ENCODE measurements at places on chromosomes 11 and 22.

DNA sequence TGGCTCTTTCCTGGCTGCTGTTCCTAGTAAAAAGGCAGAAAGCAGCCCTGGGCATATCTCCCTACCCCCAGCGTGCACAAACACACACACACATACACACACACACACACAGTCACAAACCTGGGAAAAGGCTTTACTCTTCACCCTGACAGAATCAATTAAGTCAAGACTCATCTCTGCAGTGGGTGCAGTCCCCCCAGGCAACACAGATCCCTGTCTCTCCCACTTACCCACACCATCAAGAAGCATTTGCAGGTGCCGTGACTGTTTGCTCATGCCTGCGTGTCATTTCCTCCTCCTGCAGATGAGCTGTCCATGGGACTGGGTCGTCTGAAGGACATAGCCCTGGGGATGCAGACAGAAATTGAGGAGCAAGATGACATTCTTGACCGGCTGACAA, 28.6 kb downstream of the SNAP29 start:
- no peak for DNase-seq

DNA sequence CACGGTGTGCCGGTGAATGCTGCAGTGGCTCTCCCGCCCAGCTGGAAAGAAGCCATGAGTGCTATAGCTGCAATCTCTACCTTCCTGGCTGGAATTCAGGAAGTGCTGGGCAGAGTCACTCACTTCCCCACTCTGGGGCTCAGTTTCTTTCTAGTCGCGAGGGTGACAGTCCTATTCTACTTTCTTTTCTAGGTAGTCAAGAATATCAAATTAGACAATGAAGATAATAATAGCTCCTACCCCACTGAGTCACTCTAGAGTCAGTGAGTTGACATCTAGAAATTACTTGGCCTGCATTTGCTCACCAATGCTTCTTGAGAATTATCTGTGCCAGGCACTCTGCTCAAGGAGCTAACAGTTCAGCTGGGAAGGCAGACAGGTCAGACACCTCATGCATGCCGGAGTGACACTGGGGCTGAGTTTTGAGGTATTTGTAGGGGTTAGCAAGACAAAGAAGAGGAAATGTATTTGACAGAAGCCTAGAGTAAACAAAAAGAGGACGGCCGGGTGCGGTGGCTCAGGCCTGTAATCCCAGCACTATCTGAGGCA, 3.2 kb downstream of the CENPM start:
- DNase-seq: no peak

- DNase-seq: no peak
Observed at GRCh38 chr22:19686946-19687345, 27.4 kb upstream of the SEPTIN5 start.

- DNase-seq: no peak
Observed at GRCh38 chr11:9069256-9069655, 22.1 kb downstream of the SCUBE2 start.

DNA sequence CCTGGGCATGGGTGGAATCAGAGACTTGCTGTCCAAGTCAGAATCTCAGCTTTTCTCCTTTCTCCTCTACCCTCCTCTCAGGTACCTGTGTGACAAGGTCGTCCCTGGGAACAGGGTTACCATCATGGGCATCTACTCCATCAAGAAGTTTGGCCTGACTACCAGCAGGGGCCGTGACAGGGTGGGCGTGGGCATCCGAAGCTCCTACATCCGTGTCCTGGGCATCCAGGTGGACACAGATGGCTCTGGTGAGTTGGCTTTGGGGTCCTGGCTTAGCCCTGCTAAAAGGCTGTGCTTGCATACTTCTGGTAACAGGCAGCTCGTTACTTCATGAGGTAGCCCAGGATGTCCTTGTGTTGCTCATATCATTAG, 10.7 kb downstream of the MCM5 start:
- no peak for DNase-seq

GRCh38 chr11:120715239-120715638, 203.7 kb downstream of the GRIK4 start:
- no peak for DNase-seq

DNA sequence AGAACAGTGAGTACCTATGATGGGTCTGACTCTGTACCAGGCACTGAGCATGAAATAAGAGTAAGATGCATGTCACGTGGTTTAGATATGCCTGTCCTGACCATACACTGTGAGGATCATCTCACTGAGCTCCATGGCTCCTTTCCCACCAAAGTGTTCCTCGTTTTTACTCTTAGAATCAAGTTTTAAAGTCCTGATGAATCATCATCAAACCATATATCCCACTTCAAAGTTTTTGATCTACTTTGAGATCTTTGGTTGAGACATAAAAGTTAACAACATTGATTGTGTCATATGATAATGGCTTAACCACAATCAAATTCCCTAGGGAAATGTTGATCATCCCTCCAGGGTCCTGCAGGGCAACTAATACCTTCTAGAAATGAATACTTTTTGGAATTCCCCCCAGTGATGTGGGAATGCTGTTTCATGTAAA, 12.8 kb downstream of the ETS1 start:
- no peak for DNase-seq

DNA sequence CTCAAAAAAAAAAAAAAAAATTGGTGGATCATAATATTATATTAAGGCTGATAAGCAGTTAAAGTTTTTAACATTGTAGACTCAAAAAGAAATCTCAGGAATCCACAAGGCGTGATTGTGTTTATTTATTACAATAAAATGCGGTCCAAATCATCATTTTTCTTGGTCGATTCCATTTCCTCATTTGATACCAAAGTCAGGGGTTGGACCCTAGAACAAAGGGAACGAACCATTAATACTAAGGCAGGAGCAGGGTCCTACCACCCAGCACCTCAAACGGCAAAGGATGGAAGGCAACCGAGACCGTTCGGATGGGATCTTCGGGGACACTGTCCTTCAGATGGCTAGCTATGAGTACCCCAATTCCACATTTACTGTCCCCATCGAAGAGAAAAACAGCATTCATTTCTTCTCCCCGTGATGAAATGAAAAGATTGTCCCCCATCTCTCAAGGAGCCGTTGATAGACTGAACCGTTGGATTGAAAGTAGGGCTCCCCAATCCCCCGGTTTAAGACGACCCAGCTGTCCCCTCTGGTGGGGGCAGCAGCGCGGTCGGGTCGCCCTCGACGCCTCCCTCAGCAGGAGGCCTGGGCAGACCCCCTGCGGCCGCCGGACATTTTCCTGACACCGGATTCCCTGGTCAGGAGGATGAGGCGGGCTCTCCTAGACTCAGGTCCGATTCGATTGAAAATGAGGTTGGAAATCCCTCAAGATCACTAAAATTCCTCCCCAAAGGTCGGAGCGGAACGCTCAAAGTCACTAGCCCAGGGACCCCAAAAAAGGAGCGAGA, 607 bp downstream of the DMC1 start:
- no peak for DNase-seq

DNA sequence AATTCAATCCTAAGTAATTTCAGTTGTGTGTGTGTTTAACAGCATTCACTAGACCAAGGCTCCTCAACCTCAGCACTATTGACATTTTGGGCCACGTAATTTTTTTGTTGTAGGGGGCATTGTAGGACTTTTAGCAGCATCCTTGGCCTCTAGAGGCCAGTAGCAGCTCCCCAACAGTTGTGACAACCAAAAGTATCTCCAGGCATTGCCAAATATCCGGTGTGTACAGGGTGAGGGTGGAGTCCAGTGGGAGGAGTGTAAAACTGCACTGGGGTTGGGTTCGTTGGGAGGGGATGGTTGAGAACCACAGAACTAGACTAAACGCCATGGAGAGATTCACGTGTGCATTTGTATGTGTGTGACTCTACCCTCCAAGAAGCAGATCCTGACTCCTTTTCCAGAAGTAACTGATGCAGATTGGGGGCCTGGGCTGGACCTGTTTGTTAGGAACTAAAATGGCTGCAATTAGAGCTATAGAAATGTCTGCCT, 5.9 kb upstream of the PHF21A start:
- peak; percentile 81 for DNase-seq

- DNase-seq: no peak
Observed at GRCh38 chr11:27703481-27703880, 3.2 kb upstream of the BDNF start.

DNA sequence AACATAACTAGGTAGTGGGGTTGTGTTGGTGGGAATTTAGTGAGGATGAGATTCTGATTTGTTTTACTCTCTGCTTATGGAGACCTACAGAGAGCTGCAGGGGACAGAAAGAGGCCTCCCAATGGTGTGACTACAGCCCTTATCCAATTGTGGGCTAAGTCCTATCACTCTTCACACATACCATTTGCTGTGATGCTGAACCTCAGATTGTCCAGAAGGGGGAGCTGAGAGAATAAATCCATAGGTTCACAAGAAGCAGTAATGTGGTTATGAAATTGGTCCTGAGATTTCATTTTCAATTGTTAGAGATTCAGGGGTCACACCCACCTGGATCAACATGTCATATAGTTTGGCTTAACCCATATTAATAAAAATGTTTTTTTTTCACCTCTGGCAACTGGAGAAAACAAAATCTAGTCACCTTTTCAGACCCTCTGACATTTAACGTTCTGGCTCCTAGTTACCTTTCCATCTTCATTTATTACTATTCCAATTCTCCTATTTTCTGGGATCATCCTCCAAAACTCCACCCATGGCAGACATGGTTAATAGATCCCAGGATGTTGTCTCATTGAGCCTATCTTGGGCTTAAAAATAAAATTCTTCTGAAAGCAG, 53.3 kb upstream of the PTPN5 start:
- no peak for DNase-seq

DNA sequence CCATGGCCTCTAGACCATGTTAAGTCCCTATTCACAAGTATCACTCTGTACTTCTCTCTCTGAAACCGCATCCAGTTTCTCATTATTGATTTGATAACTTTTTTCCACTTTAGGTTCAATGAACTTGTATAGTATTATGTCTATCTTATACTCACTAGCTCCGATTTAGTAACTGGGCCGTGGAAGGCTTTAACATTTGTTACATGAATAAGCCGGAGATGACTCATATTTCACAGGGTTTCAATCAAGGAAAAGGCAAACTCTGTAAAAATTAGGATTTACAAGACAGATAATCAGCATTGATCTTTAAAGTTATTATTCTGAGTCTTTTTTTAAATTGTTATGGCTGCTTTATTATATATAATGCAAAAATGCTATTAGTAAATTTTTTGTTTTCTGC, 662.2 kb upstream of the CNTN5 start:
- DNase-seq: no peak

DNA sequence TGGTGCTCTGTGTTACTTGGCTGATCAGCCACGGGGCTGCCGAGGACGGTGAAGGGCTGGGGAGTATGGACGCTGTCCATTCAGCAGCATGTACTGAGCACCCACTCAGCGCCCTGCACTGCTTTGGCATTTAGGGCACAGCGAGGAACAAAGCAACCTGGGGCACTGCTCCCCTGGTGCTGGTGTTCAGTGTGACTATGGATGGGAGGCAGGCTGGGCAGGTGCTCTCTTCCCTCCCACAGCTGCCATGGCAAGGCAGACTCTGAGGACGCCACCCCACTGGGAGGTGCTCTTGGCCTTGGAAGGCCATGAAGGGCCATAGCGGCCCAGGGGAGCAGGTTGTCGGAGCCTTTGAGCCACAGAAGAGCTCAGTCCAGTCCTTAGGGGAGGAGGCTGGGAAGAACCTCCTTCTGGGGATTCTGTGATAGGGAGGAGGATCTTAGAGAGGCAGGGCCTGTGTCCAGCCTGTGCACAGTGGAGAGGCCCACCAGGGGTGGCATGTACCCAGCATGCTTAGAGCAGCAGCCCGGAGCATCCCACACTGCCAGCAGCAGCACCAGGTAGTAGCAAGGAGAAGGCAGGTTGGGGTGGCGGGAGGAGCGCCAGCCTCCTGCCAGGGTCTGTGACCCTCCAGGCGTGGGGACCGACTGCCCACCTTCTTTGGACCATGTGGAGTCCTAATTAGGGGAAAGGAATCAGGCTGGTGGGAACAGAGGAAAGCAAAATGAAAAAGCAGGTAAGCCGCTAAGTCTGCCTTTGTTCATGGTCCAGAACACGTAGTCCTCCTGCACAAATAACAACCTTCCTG, 141.8 kb downstream of the MPPED1 start:
- no peak for DNase-seq

- DNase-seq: no peak
Observed at GRCh38 chr11:45163956-45164575, 17.6 kb downstream of the PRDM11 start.

- DNase-seq: no peak
Observed at GRCh38 chr11:62857541-62857982, 18.2 kb upstream of the WDR74 start.

- no peak for DNase-seq
Observed at GRCh38 chr22:41222846-41223507, 17.8 kb downstream of the CHADL start.

GRCh38 chr22:50148991-50149721, 21.4 kb upstream of the PANX2 start:
- DNase-seq: peak; percentile 84

DNA sequence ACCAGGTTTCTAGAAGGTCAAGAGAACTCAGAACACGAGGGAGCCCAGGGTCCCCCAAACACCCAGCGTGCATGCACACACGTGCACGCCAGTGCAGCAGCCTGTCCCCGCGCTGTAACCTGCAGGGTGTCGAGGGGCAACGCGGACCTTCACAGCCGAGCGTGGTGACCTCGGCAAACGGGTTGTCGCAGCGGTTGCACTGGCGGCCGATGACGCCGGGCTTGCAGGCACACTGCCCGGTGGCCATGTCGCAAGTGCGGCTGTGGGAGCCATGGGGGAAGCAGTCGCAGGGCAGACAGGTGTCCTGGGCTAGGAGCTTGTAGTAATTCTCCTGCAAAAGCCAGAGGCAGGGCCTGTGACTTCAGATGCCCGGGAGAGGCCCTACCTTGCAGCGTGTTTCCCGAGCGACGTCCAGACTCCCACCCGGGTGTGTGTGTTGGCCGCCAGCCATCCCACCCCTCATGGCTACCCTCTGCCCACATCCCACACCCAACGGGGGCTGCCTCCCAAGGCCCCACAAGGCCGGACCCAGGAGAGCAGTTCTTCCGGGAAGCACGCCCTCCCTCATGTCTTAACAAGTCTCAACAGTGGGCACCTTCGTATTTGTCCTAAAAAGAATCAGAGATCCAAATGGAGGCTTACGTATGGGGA, 56.1 kb downstream of the TRMU start:
- DNase-seq: no peak

- DNase-seq: no peak
Observed at GRCh38 chr11:123338266-123338800, 91.7 kb upstream of the GRAMD1B start.

- DNase-seq: no peak
Observed at GRCh38 chr11:4881188-4881587, 512 bp upstream of the OR51T1 start.

DNA sequence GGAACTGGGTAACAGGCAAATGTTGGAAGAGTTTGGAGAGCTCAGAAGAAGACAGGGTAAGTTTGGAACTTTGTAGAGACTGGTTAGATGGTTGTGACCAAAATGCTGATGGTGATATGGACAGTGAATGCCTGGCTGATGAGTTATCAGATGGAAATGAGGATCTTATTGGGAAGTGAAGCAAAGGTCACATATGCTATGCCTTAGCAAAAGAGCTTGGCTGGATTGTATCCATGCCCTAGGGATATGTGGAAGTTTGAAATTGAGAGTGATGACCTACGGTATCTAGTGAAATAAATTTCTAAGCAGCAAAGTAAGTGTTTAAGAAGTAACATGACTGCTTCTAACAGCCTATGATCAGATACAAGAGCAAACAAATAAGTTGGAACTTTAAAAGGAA, 17.8 kb downstream of the BBOX1 start:
- no peak for DNase-seq

- no peak for DNase-seq
Observed at GRCh38 chr11:97611345-97611744, 1221.5 kb downstream of the JRKL start.

All from activated CD8-positive, alpha-beta T cell treated with anti-CD3 and anti-CD28 coated beads, Interleukin-2, amount 10 ng/mL, durations not matched to agents 7 days and 5 days (primary cell).